Naive B cell (primary cell): ENCODE measurements at places on chromosomes 16 and 17.

DNA sequence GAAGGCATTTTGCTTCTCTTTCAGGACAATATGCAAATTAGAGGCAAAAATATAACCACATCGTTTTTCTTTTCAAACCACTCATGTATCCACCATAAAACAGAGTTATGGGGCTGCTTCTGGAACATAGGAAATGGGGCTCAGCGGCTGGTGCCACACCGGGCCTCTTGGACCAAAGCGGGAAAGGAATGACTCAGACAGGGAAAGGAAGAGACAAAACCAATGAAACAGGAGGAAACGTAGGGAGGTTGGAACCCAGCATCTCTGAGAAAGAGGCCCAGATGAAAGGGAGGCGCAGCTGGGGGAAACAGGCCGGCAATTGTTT is 28.5 kb downstream of the CUEDC1 start:
- no peak for DNase-seq

DNA sequence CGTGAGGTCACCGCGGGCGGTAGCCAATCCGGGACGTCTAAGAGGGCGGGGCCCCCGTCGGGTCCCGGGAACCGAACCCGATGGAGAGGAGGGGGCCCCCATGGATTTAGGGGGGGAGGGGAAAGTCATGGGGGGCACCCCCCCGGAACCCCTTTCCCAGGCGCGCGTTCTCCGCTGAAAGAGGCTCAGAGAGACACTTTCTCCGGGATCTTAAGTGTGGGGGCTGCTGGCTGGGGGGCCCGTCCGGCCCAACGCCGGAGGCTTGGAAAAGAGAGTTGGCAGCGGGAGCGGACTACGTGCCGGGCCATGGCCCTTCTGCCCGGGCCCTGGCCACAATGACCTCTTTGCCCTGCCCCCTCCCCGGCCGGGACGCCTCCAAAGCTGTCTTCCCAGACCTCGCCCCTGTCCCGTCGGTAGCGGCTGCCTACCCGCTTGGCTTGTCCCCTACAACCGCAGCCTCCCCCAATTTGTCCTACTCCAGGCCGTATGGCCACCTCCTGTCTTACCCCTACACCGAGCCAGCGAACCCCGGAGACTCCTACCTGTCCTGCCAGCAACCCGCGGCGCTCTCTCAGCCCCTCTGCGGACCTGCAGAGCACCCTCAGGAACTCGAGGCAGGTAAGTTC is at the start of gene DLX4:
TSS of gene DLX4 (plus strand) at position 57 of the 626 bp plus-strand sequence. CDS start at position 336, 279 bp downstream.
- DNase-seq, result no peak

DNA sequence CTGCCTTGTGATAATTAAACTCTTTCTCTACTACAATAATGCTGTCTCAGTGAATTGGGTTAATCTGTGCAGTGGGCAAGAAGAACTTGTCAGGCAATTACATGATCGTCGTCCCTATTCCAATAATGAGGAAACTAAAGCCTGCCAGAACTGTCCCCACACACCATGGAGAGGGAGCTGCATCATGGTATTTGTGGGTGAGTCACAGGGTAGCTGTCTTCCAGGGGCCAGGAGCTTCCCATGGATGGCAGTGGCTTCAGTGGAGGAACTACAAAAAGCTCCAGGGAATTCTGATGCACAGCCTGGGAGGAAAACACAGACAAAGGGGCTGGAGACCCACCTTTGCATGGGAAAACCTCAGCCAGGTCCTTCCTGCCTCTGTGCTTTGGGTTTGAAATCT is 83.3 kb upstream of the C16orf82 start:
- DNase-seq, result no peak

GRCh38 chr17:48641541-48642058 is 15.4 kb upstream of the HOXB9 start:
- DNase-seq, result no peak

DNA sequence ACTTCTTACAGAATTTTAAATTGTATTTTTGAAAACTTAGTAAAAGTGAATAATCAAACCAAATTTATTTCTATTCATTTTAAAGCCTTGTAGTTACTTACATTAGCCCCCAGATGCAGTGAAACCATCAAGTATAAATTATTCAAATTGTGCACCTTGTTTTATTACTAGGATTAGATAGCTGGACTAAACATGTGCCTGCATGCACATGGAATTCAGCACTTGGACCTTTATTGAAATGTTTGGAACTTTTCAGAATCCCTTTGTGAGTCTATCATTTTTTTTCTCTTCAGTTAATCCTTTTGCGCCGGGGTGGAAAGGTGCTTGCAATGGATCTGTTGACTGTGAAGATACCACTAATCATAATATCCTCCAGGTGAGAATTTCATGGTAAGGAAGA is 4.7 kb downstream of the ZPBP2 start:
- DNase-seq, result no peak

GRCh38 chr16:84643180-84643583 is 5.1 kb upstream of the KLHL36 start:
- no peak for DNase-seq

GRCh38 chr16:22726868-22727267 is 87.1 kb upstream of the HS3ST2 start:
- no peak for DNase-seq

- DNase-seq, result no peak
These were observed 53.4 kb upstream of the ZKSCAN2 start for GRCh38 chr16:25311039-25311438.

GRCh38 chr17:4769628-4770027 is 2.1 kb upstream of the TM4SF5 start:
- no peak for DNase-seq

DNA sequence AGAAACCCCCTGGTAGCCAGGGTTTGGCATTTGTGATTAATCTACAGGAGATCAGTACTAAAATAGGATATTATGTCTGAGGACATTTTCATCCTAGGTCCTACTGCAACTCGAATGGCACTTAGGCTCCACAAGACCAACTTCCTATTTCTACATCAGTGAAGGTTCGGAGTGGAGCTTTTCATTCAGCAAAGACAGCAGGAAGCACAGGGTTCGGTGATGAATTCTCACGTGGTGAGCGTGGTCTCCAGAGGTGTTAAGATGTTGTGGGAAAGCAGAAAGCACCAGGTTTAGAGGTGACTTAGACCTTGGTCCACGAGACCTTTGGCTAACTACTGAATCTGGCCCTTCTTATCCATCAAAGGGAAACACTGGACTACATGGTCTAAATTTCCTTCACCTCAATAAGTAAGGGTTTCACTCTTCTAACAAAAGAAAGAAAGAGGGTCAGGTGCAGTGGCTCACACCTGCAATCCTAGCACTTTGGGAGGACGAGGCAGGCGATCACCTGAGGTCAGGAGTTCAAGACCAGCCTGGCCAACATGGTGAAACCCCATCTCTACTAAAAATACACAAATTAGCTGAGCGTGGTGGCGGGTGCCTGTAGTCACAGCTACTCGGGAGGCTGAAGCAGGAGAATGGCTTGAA is 13.9 kb upstream of the HELZ start:
- DNase-seq, result no peak

DNA sequence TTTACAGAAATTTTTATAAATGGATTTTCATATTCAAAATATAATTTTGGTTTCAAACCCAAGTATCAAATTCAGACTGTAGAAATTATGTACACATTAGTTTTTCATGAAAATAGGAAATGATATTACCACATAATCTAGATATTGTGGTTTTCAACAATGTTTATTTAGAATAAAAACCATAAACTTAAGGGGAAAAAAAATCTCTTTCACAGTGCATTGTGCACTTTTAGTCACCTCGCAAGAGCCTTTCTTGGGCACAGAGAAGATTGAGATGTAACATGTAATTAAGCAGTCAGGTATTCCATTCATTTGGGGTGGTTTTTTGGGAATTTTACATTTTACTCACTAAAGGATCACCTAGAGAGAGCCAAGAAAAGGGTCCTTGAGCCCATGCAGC is 104.0 kb downstream of the TANC2 start:
- no peak for DNase-seq

- DNase-seq, result no peak
These were observed 4.4 kb upstream of the RNF43 start for GRCh38 chr17:58421711-58422110.

DNA sequence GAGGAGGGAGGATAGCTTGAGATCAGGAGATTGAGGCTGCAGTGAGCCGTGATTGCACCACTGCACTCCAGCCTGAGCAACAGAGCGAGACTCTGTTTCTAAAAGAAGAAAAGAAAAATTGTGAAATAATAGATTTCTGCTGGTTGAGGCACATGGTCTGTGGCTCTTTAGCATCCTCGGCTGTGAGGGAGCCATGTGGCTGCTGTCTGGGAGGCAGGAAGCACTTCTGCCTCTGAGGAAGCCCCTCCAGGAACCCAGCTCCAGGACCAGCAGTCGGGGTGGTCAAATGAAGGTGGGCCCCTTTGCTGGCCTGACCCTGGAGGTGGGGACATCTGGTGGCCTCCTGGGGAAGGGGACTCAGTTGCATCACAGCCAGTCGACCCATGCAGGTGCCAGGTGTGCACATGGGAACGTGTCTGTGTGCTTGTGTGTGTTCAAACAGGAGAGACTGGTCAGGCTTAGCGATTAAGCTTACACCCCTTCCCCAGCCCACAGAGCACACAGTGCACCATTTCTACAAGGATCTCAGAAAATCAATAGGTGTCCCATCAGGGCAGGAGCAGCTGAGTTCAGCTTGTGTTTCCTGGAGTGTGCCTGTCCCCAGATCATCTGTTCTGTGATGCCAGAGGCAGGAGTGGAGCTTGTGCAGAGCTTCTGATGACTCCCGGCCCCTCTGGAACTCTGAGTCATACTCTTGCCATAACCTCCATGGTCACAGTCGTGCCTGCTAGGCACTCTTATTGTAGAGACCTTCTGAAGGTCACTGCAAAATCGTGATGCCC is 24.3 kb upstream of the MGAT5B start:
- no peak for DNase-seq

- DNase-seq, result peak; percentile 84
These were observed at the start of gene SPATA20 for GRCh38 chr17:50547035-50547735. SPATA20 (plus strand) TSS chr17:50547174; CDS start chr17:50547209, 35 bp downstream.

- no peak for DNase-seq
These were observed 30.3 kb downstream of the TMEM204 start for GRCh38 chr16:1563786-1564185.

- DNase-seq, result no peak
These were observed 40.7 kb downstream of the ACTG1 start for GRCh38 chr17:81471818-81472456.

DNA sequence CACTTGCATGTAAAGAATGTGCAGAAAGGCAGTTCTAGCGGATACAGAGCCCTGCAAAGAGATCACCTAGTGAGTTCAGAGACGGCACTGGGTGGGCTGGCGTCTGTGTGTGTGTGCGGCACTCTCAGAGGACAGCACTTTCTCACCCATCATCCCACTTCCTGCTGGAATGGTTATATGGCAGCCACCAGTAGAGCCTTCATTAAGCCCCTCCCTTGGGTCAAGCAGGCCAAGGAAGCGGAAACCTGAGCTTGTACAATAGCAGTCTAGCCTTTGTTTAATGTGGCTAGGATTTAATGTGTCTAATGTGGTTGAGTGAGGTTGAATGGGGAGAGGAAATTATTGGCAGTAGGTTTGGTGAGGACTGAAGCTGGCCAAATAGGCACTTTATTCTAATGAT is 88.3 kb upstream of the ELAC2 start:
- no peak for DNase-seq

- no peak for DNase-seq
These were observed 101.0 kb downstream of the METRNL start for GRCh38 chr17:83180264-83180995.

DNA sequence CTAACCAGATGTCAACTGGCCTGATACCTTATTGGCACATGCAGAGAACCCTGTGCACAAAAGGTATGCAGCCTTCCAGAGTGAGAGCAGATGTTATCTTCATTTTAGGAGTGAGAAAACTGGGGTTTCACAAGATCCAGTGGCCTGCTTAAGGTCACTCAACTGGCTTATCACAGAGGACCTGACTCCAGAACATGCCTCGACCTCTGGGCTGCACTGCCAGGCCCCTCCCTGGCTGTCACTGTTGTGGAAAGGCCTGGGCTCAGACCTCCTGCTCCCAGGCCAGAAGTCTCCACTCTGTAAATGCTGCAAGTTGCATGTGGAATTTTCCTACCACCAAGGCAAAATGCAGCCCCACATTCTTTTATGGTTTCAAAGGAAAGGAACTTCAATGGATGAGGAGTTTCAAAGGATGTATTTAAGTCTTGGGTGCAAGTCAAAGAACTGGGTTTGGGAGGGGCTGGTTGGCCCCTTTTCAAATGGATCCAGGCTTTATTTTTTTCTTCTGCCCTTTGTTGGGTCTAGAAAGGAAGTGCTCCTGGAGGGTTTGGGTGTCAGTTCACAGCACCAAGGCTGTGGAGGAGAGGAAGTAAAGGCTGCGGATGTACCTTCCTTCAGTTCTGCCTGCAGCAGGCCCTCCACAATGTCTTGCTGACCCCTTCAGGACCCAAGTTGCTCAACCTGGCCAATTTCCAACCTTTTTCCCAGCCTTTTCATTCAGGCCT is 30.4 kb upstream of the SMPD3 start:
- DNase-seq, result no peak

DNA sequence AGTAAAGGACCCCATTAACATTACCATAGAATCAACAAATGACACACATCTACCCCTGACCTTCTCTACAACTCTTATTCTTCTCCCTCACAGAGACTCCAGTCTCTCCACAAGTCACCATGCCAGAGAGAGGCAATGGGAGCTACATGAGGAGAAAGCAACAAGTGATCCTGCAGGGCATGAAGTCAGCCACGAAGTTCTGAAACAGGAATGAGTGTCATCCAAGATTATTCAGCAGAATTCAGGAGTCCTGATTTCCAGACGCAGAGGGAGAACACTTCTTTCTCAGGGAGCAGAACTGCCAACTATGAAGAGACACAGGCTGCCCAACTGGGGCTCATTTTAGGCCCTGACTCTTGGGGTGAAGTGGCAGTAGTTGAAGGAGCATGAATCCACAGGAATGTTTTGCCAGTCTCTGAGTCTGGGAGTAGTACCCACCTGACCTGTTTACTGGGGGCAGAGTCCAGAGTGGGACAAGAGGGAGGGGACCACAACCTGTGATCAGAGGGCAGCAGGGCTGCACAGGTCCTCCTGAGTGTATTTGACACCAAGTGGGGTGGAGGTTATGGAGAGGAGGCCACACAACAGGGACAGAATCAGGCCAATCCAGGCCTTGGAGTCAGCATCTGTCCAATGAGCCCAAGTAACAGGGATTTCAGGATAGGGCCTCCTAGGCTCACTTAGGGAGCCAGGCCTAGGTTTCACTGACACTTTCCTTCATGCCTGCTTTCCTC is 2.4 kb upstream of the MTMR4 start:
- DNase-seq, result no peak
